ENCODE measurements at places on chromosomes 16 and 17.

DNA sequence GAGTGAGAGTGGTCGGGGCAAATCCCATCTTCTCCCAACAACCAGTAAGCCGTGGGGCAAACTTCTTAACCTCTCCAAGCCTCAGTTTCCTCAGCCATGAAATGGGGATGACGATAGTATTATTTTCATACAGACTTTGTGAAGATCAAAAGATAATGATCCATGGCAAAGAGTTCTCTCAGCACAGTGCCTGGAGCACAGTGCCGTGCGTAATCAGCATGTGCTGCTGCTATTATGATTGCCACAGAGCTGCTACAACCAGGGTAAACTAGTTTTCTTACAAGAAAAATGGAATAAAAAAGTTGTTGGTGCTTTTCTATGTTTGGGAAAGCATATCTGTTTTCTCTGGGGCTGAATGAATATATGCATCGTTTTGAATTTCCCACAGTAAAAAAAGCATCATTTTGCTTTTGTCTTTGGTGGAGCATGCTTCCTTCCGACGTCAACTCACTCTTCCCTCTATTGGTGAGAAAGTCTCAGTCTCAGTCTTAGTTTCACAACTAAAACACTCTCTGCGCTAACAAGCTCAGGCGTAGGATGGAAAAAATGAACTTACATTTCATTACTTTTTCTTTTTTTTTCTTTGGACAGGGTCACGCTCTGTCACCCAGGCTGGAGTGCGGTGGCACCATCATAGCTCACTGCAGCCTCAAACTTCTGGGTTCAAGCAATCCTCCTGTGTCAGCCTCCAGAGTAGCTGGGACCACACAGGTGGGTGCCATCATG lies 37.2 kb downstream of the CDK5R1 start:
- DNase-seq: no peak

DNA sequence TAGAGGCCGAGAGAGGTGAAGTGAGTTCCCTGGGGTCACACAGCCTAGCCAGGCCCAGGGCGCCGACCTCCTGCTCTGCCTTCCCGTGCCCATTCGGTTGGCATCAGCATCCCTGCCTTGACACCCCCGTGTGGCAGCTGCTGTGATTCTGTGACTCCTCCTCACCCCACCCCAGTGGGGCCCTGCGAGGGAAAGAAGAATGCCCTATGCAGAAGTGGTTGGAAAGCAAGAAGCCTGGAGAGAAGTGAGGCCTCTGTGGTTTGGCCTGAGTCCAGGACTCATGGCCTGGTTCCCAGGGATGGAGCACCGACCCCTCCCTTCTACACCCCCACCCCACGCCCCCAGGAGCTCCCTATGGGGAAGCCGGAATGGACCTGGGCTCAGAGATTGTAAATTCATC lies 296.2 kb downstream of the SEC14L1 start:
- DNase-seq: peak; percentile 61

DNA sequence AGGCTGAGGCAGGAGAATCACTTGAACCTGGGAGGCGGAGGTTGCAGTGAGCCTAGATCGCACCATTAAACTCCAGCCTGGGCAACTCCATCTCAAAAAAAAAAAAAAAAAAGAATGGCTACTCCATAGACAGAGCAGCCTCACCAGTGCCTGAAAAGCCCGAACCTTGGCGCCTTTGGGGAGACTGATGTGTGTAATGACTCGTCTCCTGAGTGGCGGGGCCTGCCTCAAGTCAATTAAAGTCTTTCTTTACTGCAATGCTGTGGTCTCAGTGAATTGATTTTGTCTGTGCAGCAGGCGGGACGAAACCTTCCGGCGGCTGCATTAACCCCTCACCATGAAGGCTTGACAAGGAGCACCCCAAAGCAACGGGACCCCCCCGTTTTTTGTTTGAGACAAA lies 3.5 kb upstream of the UQCC4 start:
- no peak for DNase-seq

- DNase-seq: no peak
Measured at GRCh38 chr16:27315333-27316037, 1.7 kb downstream of the IL4R start.

GRCh38 chr17:28166478-28166877 lies 124.0 kb downstream of the NLK start:
- DNase-seq: no peak

- DNase-seq: peak; percentile 32
Measured at GRCh38 chr16:50665128-50665878, 15.8 kb downstream of the SNX20 start.

Data from AG04450 (cell line).